ENCODE measurements at places on chromosomes 12 and 14. TPM values are rescaled to one million over a fixed set of nuclear protein-coding genes. Genes with fewer than 3 reads are reported as not detected.

GRCh38 chr14:104550340-104550860, 29.2 kb upstream of the C14orf180 start:
- H3K36me3 ChIP-seq, result no peaks in the 10 kb centered on the region
- peak; percentile 6 for DNase-seq
- no peaks in the 10 kb centered on the region for H3K4me1 ChIP-seq

The OVCH1 gene
- total RNA-seq, result not detected

GRCh38 chr14:30991408-30991807, 34.0 kb upstream of the AP4S1 start:
- H3K4me3 ChIP-seq, result no peak overlapping the region
- no peaks in the 10 kb centered on the region for H3K36me3 ChIP-seq
- no peak for DNase-seq
- H3K4me1 ChIP-seq, result peaks cover 9% of the 10 kb centered on the region

GRCh38 chr12:59403259-59403932, 192.4 kb upstream of the SLC16A7 start:
- no peak overlapping the region for H3K4me3 ChIP-seq
- no peaks in the 10 kb centered on the region for H3K27me3 ChIP-seq

The SMIM41 gene
- total RNA-seq, result 0.88 TPM

- H3K27me3 ChIP-seq, result no peaks in the 10 kb centered on the region
- peaks cover 10% of the 10 kb centered on the region for H3K4me1 ChIP-seq
- H3K4me3 ChIP-seq, result no peak overlapping the region
- no peak overlapping the region for H3K27ac ChIP-seq
- DNase-seq, result no peak
Observed at GRCh38 chr14:78307671-78308070, 137.5 kb downstream of the NRXN3 start.

GRCh38 chr14:83867566-83868225, 1662.2 kb upstream of the FLRT2 start:
- no peaks in the 10 kb centered on the region for H3K36me3 ChIP-seq
- peaks cover 1% of the 10 kb centered on the region for H3K27me3 ChIP-seq
- no peak for DNase-seq
- H3K4me3 ChIP-seq, result no peak overlapping the region

The PXN gene
- 39.5 TPM for total RNA-seq

DNA sequence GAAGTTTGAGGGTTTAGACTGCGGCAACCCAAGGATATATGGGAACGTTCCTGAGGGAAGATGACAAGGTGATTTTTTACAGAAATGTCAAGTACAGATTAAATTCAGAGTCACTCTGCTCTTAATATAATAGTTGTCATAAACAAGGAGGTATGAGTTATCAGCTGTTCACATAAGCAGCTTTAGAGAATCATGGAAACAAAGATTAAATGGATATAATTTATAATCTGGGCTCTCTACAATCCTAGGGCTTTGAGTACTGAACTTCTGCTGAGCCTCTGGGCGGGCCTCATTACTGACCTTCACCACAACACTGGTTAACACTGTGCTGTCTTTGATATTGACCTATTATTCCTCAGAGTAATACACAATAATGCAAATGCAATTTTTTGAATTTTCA, 577.8 kb downstream of the RPS29 start:
- no peak overlapping the region for H3K27ac ChIP-seq
- no peaks in the 10 kb centered on the region for H3K36me3 ChIP-seq
- no peak for DNase-seq
- no peaks in the 10 kb centered on the region for H3K4me1 ChIP-seq
- H3K27me3 ChIP-seq, result no peaks in the 10 kb centered on the region

The TWF1 gene
- 30.1 TPM for total RNA-seq

- peaks cover 5% of the 10 kb centered on the region for H3K36me3 ChIP-seq
- peak overlapping the region; percentile 38 for H3K27ac ChIP-seq
- H3K4me1 ChIP-seq, result peaks cover 7% of the 10 kb centered on the region
- peaks cover 5% of the 10 kb centered on the region for H3K27me3 ChIP-seq
- no peak for DNase-seq
Observed at GRCh38 chr14:72600551-72601330, 293.2 kb downstream of the DPF3 start.

DNA sequence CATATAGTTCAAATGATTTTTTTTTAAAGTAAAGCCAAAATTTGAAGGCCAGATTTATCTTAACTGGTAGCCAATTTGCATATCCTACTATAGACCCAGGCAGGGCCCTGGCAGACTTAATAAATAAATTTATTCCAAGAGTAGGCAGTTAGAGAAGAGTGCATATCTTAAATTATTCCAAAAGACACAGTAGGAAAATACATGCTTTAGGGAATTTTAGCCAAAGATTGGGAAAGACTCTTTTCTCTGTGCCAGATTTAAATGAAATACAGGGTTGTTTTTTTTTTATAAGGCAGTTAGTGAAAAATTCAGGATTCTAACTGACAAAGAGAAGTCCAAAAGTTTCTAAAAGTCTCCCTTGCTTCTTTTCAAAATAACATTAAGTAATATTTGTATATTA, 65.5 kb downstream of the ST8SIA1 start:
- H3K4me3 ChIP-seq, result no peak overlapping the region
- no peak overlapping the region for H3K27ac ChIP-seq
- H3K4me1 ChIP-seq, result peaks cover 17% of the 10 kb centered on the region
- DNase-seq, result no peak

The AICDA gene
- not detected for total RNA-seq

The SAMD15 gene
- total RNA-seq, result 0.47 TPM

- peak overlapping the region; percentile 93 for H3K4me3 ChIP-seq
- no peak for DNase-seq
- peaks cover 12% of the 10 kb centered on the region for H3K4me1 ChIP-seq
- peaks cover 7% of the 10 kb centered on the region for H3K36me3 ChIP-seq
- peak overlapping the region; percentile 99 for H3K27ac ChIP-seq
Observed at GRCh38 chr14:50232276-50232642, 881 bp upstream of the SOS2 start.

The ACYP1 gene
- 14.3 TPM for total RNA-seq

DNA sequence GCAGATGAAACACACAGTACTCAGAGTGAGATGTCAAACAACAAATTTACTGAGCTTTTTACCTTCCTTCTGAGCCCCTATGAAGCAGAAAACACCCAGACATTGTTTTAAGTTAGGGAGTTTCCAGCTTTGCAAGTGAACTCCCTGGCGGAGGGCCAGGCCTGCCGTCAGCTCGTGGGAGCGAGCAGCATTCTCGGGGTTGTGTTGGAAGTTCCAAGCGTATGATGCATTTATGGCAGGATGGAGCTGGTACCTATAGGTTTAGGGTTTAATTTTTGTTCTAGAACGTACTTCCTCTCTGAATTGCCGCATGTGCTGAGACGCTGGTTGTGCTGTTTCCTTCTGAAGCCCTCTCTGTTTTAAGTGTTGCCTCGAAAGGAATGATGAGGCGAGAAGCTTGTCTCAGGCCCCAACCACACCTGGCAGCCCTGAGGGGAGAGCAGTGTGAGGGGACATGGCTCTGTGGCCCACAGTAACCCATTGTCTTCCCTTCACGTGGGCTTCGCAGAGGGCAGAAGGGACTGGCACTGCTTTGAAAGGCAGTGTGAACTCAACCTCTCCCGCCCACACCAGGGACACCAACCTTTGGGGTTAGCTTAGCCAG, 76.6 kb downstream of the SSPN start:
- no peak overlapping the region for H3K4me3 ChIP-seq
- H3K27me3 ChIP-seq, result peaks cover 2% of the 10 kb centered on the region
- H3K36me3 ChIP-seq, result no peaks in the 10 kb centered on the region
- H3K4me1 ChIP-seq, result peaks cover 30% of the 10 kb centered on the region
- DNase-seq, result no peak
- H3K27ac ChIP-seq, result no peak overlapping the region

GRCh38 chr14:23042162-23042965, at the start of gene PSMB11:
PSMB11 (plus strand) TSS chr14:23042212; CDS start chr14:23042226, 14 bp downstream.
- no peak for DNase-seq
- peaks cover 2% of the 10 kb centered on the region for H3K36me3 ChIP-seq
- peaks cover 15% of the 10 kb centered on the region for H3K27me3 ChIP-seq
- peaks cover 8% of the 10 kb centered on the region for H3K4me1 ChIP-seq

DNA sequence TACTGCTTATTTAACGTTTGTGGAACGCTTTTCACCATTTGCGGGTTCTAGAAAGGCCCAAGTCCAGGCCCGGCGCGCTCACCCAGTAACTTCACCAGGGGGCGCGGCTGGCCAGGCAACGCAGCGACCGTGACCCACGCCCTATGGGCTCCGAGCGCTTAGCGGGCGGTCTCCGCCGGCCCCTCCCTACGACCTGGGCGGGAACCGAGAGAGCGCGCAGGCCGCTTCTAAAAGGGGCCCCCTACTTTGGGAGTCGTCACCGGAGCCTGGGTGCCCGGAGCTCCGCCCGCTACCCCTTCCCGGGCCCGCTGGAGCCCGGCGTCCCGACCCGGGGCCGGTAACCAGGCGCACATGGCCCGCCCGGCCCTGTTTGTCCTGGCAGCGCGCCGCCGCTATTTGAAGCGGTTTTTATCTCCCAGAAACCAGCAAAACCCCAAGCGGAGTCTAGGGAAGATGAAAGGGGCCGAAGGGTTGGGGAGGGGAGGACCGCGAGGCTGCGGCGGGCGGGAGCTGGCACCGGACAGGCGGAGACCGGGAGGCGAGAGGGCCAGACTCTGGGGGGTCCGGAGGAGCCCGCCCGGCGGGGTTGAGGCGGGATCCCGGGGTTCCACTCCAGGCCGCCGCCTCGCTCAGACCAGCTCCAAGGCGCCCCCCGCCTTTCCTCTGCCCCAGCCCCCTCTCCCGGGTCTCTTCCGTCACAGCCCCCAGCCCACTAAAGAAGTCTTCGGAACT, 3.5 kb upstream of the AAAS start:
- peak overlapping the region; percentile 85 for H3K4me3 ChIP-seq
- peaks cover 12% of the 10 kb centered on the region for H3K4me1 ChIP-seq
- peak; percentile 91 for DNase-seq
- H3K36me3 ChIP-seq, result no peaks in the 10 kb centered on the region
- peaks cover 21% of the 10 kb centered on the region for H3K27me3 ChIP-seq

DNA sequence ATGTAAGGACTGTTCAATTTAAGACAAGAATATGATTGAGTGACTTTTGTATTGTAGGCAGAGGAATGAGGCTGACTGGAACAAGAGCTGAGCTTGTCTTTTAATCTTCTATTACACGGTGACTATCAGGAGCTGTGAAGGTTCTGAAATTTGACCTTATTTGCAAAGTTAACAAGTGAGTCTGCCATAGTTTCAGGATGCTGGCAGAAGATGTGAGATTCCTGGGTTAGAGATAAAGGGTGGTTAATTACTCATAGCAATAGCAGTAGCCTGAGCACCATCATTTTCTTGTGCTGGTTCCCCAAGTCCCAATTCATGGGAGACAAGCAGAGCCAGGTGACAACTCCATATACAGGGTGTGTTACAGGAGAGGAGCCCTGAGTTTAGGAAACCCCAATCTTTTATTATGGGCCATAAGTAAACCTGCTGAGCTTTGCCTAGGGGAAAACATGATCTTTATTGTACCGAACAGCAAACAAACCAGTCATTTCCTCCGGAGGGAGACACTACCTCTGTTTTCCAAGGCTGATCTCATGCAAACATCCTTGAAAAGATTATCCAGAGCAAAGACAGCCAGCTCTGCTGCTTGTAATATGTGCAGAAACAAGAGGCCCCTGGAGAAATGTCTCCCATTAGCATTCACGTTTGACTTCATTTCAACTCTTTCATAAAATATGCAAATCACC, 51.7 kb upstream of the DDX11 start:
- H3K27me3 ChIP-seq, result peaks cover 3% of the 10 kb centered on the region
- DNase-seq, result no peak
- no peak overlapping the region for H3K4me3 ChIP-seq
- H3K27ac ChIP-seq, result no peak overlapping the region

- peaks cover 2% of the 10 kb centered on the region for H3K27me3 ChIP-seq
- H3K4me1 ChIP-seq, result peaks cover 12% of the 10 kb centered on the region
- H3K36me3 ChIP-seq, result no peaks in the 10 kb centered on the region
- H3K27ac ChIP-seq, result no peak overlapping the region
- no peak overlapping the region for H3K4me3 ChIP-seq
Observed at GRCh38 chr12:117580015-117580717, 218.7 kb upstream of the NOS1 start.

- no peaks in the 10 kb centered on the region for H3K36me3 ChIP-seq
- H3K27ac ChIP-seq, result no peak overlapping the region
- DNase-seq, result no peak
- peaks cover 4% of the 10 kb centered on the region for H3K27me3 ChIP-seq
Observed at GRCh38 chr12:34603382-34604035, 581.2 kb downstream of the ALG10 start.

- no peak overlapping the region for H3K4me3 ChIP-seq
- H3K27me3 ChIP-seq, result peaks cover 8% of the 10 kb centered on the region
- peaks cover 2% of the 10 kb centered on the region for H3K4me1 ChIP-seq
- H3K36me3 ChIP-seq, result peaks cover 6% of the 10 kb centered on the region
- no peak for DNase-seq
Observed at GRCh38 chr12:111310076-111310870, 58.6 kb downstream of the PHETA1 start.

GRCh38 chr14:56244138-56244789, 126.1 kb downstream of the PELI2 start:
- peaks cover 9% of the 10 kb centered on the region for H3K36me3 ChIP-seq
- H3K27ac ChIP-seq, result no peak overlapping the region
- no peak for DNase-seq
- peaks cover 7% of the 10 kb centered on the region for H3K27me3 ChIP-seq
- H3K4me3 ChIP-seq, result no peak overlapping the region

The ZNF385A gene
- total RNA-seq, result 26.6 TPM

- H3K36me3 ChIP-seq, result peaks cover 5% of the 10 kb centered on the region
- H3K27ac ChIP-seq, result no peak overlapping the region
- H3K4me3 ChIP-seq, result no peak overlapping the region
- DNase-seq, result no peak
- H3K4me1 ChIP-seq, result peaks cover 4% of the 10 kb centered on the region
Observed at GRCh38 chr12:63090716-63091115, 60.3 kb downstream of the AVPR1A start.

DNA sequence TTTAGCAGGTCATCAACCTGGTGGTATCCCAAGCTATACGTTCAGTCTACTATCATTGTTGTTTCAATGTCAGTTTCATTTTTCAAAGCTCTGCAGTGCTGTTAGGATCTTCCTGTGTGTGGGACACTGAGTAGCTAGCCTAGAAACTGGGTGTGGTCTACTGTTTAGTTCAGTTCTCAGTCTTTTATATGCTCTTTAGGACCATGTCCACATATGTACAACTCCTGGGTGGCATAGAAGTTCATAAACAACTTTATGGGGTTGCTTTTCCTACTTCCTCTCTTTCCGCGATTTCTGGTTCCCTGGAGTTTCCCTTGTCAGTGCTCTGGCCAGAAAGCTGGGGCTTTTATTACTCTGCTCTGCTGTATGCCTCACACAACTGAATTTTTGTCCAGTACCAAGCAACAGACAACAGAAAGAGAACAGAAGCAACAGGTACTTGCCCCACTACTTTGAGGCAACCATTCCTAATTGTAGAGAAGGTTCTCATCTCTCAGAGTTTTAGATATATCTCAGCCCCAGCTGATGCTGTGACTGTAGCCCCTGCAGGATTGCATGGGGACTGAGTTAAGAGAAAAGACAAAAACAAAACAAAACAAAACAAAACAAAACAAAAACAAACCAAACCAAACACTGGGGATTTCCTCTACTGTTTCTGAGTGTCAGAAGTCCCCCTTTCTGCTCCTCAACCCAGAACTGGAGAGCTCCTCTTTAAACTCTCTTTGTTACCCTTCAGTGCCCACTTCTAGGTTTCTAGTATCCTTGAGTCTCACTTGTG, 30.3 kb downstream of the MIS18BP1 start:
- no peak overlapping the region for H3K27ac ChIP-seq
- no peak for DNase-seq
- H3K4me1 ChIP-seq, result no peaks in the 10 kb centered on the region

GRCh38 chr14:77276295-77276935, 5.4 kb upstream of the NGB start:
- H3K36me3 ChIP-seq, result no peaks in the 10 kb centered on the region
- peak overlapping the region; percentile 68 for H3K27ac ChIP-seq
- no peak for DNase-seq
- peaks cover 19% of the 10 kb centered on the region for H3K4me1 ChIP-seq
- H3K27me3 ChIP-seq, result peaks cover 8% of the 10 kb centered on the region

Measured in glutamatergic neuron (in vitro differentiated cells).